ENCODE measurements at places on chromosomes 5 and 9.

- DNase-seq: no peak
Measured at GRCh38 chr9:116925121-116925520, 238.0 kb downstream of the TRIM32 start.

GRCh38 chr5:168771678-168772077, 192.5 kb upstream of the PANK3 start:
- DNase-seq: no peak

DNA sequence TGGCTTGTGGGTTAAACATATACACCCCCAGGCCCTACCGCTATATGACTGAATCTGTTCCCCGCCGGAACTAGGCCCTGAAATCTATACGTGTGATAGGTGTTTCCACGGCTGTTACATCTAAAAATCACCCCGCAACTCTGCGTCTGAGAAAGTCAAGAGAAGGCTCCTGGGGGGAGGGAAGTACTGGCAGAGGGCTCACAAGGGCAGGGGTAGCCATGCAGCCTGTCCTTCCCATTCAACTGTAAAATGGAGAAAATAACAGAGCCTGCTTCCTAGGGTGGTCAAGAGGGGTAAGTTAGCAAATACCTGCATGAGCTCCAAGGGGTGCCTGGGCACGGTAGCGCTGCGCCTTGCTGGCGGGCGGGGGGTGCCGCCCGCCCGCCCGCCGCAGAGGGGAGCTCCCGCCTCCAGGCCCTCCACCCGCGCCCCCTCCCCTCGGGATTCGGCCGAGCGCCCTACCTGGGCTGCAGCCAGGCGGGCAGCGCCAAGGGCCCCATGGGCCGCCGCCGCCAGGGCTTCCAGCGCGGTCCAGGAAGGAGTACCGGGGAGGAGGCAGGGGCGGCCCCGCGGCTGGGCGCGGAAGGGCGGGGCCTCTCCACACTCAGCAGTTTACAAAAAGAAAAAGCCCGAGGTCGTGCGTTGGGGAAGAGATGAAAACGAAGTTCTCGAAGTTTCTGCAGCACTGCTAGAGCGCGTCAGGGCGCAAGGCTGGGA, at the start of gene HACD4:
HACD4 (minus strand) TSS at position 550 of the 717 bp plus-strand sequence; CDS start at position 500, 50 bp downstream.
- DNase-seq: peak; percentile 64

- no peak for DNase-seq
Measured at GRCh38 chr9:113223963-113224362, 2.6 kb downstream of the SLC31A1 start.

- no peak for DNase-seq
Measured at GRCh38 chr5:172544371-172545095, 90.2 kb upstream of the SH3PXD2B start.

DNA sequence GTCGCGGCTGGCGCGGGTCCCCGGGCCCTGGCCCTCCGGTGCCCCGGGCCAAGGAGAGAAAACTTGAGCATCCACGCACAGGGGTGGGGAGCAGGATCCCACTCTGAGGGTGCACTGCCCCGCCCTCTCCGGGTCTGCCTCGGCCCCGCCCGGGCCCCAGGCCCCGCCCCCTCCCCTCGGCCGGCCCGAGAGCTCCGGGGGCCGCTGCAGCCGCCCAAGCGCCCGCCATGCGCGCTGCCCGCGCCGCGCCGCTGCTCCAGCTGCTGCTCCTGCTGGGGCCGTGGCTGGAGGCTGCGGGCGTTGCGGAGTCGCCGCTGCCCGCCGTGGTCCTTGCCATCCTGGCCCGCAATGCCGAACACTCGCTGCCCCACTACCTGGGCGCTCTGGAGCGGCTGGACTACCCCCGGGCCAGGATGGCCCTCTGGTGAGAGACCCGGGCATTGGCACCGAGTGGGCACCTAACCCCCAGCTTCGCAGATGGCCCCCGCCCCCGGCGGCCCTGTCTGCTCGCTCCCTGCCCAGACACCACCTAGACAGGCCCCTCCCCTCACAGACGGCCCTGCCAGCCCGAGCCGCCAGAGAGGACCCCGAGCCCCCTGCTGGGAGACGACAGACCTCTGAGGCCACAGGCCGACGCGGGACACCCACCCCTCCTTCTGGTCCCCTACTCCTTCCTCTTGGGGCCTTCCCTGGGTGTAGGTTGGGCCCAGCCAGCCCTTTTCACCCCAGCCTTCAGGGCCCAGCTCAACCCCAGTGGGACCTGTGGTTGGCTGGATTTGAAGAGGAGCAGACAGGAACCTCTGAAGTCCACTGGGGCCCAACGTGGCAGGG, at the start of gene CERCAM:
CERCAM (plus strand) TSS at position 207 of the 831 bp plus-strand sequence; CDS start at position 228, 21 bp downstream.
- DNase-seq: peak; percentile 79

DNA sequence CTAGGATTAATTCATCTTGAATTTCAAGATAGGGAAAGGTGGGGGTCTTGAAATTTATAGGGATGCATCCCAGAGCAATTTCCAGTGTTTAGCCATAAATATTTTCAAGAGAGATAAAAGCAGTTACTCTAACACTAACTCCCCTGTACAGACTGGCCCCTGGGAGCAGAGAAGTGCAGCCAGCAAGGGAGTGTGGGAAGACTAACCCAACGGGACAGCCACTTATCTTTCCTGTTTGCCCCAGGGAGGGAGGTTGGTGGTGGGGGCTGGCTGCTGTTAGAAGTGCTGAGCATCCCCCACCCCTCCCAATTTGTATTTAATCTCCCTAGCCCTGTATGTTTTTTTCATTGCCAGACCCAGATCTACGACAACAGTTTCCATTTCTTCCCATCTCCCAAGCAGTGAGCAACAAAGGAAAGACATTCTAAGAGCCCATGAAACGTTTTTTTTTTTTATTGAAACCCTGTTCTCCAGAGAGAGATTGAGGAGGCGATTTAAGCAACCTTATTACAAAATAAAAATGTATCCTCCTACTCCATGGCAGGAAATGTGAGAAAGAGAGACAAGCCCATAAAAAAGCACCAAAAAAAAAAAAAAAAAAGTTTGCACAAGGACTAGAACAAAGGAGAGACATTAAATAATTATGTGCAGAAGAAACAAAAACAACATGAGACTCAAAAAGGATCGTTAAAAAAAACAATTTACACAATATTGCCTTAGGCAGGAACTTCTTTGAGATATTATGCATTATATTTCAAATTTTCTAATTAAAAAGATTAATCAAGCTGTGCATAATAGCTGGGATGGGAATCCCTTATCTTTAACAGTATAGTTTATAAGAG, 343.4 kb downstream of the ARHGEF28 start:
- DNase-seq: no peak

DNA sequence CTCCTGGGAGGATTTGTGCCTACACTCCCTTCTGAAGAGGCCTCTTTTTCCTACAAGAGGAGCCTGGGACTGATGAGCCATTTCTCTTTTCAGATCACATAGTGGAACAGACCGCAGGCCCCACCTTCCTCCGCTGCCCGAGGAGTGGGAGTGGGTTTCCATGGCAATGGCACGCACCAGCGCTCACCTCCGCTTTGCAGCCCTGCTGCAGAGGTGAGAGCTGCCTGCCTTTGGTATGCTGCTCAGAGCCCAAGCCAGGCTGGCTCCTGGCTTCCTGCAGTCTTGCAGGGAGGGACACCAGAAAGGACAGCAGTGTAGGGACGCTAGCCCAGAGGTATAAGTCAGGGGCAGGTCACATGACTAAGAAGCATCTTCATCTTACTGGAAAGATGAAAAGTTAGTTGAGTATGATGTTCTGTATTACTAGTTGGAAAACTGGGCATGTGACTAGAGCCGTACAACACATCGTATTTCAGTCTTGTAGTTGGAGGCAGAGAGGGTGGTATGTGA, 12.4 kb downstream of the PTTG1 start:
- peak; percentile 48 for DNase-seq

GRCh38 chr5:106307265-106307664, 1363.5 kb downstream of the EFNA5 start:
- no peak for DNase-seq

DNA sequence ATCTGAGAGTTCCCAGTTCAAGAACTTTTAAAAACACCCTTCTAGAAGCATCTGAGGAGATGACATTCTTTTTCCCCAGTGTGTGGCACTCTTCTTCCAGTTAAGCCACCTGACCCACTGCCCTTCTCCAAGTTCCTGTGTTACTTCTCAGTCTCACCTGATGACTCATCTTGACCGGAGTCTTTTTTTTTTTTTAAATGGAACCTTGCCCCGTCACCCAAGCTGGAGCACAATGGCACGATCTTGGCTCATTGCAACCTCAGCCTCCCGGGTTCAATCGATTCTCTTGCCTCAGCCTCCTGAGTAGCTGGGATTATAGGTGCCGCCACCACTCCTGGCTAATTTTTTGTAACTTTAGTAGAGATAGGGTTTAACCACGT, 224.1 kb upstream of the DAB2 start:
- peak; percentile 70 for DNase-seq

- DNase-seq: no peak
Measured at GRCh38 chr9:129310666-129311350, 132.7 kb upstream of the IER5L start.

DNA sequence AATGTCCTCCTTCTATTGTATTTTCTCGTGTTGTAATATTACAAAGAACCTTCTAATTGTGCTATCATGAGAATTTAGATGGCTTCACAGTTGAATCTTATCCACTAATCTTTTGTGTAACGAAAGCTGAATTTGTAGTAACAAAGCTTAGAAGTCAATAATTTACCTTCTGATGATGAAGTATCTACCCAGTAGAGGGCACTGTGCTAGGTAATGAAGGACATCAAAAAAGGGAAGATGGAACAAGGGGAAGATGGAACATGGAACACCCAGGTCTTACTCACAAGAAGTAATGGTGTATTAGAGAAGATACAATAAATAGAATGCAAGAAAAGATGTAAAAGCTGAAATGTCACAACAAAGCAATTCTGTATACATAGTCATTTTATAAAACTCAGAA, 131.0 kb upstream of the CCNG1 start:
- no peak for DNase-seq

DNA sequence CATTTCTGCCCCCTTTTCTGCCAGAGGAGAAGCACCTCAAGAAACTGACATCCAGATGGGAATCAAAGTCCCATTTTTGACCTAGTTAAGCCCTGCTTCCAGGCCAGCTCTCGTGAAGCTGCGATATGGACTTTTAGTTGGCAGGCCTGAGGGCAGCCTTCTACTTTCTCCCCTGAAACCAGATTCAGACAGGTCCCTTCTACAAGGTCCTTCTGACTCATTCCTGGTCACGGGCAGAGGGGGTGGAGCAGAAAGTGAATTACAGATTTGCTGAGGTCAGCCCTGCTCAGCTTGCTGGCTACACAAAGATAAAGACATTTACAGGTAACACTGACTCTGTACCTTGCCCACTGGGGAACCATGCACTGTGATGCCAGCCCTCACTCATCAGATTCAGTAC, 52.8 kb upstream of the TUT7 start:
- DNase-seq: peak; percentile 71

GRCh38 chr9:134967547-134967930, 49.8 kb upstream of the FCN1 start:
- DNase-seq: no peak

GRCh38 chr5:102754767-102755431, at the start of gene PAM:
Gene PAM, plus strand, starts transcription at chr5:102755305. Its CDS starts 110,891 bp downstream, at chr5:102866196.
- DNase-seq: peak; percentile 82

- DNase-seq: no peak
Measured at GRCh38 chr5:133354323-133355185, 257.8 kb downstream of the FSTL4 start.

DNA sequence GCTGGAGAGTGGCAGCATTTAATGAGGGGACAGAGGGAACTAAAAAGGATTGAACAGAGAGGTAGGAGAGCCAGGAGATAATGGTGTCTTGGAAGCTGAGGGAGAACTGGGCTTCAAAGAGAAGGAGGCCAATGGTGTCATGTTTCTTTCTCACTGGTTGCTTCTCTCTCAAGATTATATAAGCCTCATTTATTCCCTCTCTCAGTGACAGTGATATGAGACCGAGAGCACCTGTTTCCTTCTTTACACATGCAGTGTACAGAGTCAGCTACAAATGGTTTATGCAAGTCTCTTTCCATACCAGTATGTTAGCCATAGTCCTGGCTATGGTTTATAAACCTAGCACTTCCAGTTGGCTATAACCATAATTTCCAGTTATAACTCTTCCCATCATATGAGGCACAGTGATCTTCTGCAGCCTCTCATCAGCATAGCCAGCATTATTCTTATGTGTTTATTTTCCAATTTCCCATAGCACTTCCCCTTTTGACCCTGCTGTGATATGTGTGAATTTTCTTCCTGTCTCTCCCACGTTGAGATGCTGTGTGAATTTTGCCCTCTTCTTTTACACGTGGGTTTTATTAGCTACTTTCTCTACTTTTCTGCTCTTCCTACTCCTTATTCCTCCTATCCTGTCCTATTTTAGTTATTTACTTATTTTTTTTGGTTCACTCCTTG, 71.2 kb downstream of the UNC13B start:
- DNase-seq: no peak

DNA sequence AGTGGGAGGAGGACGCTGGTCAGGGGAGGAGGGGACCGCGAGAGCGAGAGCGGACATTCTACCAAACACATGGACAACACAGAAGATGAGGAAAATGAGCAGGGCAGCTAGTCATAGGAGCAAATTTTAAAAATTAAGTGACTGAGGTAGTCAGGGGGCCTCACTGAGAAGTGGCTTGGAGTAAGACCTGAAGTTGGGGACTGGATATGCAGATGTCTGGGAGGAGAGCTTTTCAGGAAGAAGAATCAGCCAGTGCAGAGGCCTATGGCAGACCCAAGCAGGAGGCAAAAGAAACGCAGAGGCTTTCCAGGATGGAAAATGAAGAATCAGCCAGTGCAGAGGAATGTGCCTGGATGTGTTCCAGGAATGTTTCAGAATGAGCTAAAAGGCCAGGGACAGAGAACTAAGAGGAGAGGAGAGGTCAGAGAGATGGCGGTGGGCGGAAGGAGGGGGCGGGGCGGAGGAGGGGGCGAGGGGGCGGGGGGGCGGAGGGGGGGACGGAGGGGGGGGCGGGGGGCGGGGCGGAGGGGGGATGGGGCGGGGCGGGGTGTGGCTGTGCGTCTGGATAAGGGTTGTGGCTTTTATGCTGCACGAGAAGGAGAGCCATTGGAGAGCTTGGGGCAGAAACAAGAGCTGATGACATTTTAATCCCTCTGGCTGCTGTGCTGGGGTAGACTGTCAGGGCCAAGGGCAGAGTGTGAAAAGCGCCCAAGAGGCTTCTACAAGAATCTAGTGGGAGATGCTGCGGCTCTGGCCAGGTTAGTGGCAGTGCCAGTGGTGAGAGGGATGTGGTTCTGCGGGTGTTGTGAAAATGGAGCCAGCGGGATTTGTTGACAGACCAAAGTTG, 129.6 kb downstream of the KCNIP1 start:
- DNase-seq: peak; percentile 69

GRCh38 chr5:44881266-44881665, 72.5 kb downstream of the MRPS30 start:
- DNase-seq: no peak

- DNase-seq: peak; percentile 67
Measured at GRCh38 chr5:83256091-83256780, 178.9 kb downstream of the XRCC4 start.

DNA sequence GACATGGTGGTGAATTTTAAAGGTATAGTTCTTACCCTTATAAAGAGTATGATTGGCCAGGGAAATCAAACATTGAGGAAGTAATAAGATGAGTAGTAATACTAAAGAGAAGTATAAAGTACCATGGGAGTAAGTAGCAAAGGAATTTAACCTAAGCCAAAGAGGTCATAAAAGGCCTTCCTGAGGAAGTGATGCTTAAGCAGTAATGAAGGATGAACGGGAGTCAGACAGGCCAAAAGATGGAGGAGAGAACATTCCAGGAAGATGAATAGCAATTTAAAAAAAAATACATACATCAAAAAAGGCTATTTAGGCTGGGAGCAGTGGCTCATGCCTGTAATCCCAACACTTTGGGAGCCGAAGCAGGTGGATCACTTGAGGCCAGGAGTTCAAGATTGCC, 29.0 kb downstream of the KLHL3 start:
- DNase-seq: no peak

GRCh38 chr5:88607492-88607891, 275.5 kb downstream of the MEF2C start:
- no peak for DNase-seq

GRCh38 chr9:129160712-129161533, 17.1 kb downstream of the IER5L start:
- no peak for DNase-seq

- no peak for DNase-seq
Measured at GRCh38 chr9:74711341-74711740, 176.4 kb downstream of the TRPM6 start.
